Left hindlimb (tissue), 1 donor: ENCODE measurements at places on chromosomes 5 and 9.

GRCh38 chr9:134593286-134594077 lies 48.1 kb upstream of the COL5A1 start:
- DNase-seq: peak; percentile 40

DNA sequence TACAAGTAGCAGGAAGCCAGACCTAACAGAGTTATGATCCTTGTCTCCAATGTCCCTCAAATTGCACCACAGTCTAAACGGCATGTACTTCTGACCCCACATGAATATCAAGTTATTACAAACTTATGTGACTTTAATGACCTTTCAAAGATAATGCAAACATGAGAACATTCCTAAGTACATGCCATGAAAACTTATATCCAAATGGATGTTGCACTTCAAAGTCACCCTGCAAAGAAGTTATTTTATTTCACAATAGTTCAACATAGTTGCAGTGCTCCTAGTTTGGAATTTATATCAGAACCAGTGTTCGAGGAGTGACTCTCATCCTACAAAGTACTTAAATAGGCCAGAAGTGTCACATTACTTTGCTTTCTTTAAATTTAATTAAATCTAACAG lies 41.2 kb upstream of the ITGA1 start:
- DNase-seq: no peak

- DNase-seq: no peak
These were observed 32.8 kb upstream of the POMT1 start for GRCh38 chr9:131469951-131470350.

- peak; percentile 52 for DNase-seq
These were observed 791.2 kb downstream of the MAT2B start for GRCh38 chr5:164296603-164297080.

- peak; percentile 65 for DNase-seq
These were observed 254.6 kb downstream of the AOPEP start for GRCh38 chr9:94980947-94981722.

GRCh38 chr5:62206150-62206829 lies 99.7 kb upstream of the KIF2A start:
- DNase-seq: no peak

DNA sequence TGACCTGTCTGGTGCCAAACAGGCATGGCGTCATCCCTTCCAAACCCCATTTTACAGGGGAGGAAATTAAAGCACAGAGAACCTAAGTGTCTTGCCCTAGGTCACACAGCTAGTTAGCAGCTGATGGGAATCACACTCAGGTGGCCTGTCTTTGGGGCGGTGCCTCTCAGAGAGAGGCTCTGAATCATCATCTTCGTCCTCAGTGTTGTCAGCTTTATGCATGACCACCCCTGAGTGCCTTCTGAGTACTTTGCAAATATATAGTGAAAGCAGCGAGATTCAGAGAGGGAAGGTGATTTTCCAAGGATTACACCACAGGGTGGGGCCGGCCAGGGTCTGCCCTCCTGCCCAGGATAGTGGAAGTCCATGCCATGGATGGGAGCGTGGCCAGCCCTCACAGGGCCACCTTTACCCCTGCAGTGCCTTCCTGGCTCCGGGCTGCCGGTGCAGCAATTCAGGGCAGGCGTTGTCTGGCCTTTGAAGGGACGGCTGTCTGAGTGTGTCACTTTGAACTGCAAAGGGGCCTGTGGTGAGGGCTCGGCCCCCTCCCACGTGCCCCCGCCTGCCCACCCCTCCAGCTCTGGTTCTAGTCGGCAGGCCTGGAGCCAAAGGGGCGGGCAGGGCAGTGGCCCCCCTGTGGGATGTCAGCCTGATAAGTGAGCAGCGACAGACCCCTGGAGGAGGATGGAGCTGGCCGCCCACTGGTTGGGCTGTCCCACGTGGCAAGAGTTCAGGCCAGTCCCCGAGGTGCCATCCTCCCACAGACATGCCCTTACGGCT lies 16.9 kb downstream of the LMX1B start:
- DNase-seq: no peak

DNA sequence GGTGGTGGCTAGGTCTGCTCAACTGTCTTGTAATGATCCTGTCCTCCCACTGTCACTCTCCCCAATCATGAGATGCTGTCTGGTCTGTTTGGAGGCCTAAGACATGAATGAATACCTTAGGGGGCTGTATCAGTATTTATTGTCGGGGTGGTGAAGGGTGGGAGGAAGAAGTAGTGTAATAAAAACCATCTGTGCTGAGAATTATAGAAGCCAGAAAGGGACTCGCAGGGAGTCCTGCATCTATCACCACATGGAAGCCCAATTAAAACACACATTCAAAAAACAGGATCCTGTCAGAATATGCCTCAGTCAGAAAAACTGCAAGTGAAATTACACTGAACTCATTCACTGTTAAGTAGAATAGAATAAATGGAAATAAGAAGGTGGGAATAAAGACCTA lies 1134.3 kb upstream of the C9orf72 start:
- no peak for DNase-seq

- DNase-seq: peak; percentile 84
These were observed 9.4 kb upstream of the LMX1B start for GRCh38 chr9:126604059-126605055.

- DNase-seq: no peak
These were observed 167.9 kb upstream of the TNC start for GRCh38 chr9:115285836-115286235.

- DNase-seq: no peak
These were observed 393.5 kb downstream of the DMAC1 start for GRCh38 chr9:7405924-7406604.

- DNase-seq: no peak
These were observed 5.8 kb downstream of the FPGS start for GRCh38 chr9:127808347-127809001.

- no peak for DNase-seq
These were observed 123.3 kb upstream of the SLC12A2 start for GRCh38 chr5:127960270-127960691.

- no peak for DNase-seq
These were observed 293.1 kb downstream of the ZSWIM6 start for GRCh38 chr5:61625137-61625561.

DNA sequence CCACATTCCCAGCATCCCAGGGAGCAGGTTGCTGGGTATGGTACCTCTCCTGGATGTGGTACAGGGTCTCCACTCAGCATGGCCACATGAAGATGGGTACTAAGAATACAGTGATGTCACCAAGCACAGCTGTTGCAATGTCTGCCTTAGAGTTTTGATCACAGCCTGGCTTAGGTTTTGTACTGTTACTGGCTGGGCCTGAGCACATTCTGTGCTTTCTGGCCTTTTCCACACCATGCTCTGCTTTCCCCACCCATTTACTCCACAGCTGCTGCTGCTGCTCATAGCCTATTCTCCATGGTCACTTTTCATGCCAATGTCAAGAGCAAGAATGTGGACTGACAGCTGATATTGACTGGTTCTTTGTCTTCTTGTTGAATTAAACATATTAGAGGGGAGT lies 481.9 kb downstream of the ARHGEF28 start:
- DNase-seq: peak; percentile 60

- DNase-seq: no peak
These were observed 26.2 kb downstream of the CARNMT1 start for GRCh38 chr9:75001719-75002421.

GRCh38 chr5:164119806-164120447 lies 614.5 kb downstream of the MAT2B start:
- DNase-seq: peak; percentile 29

- DNase-seq: no peak
These were observed 170.5 kb downstream of the NDUFS4 start for GRCh38 chr5:53730943-53731342.

DNA sequence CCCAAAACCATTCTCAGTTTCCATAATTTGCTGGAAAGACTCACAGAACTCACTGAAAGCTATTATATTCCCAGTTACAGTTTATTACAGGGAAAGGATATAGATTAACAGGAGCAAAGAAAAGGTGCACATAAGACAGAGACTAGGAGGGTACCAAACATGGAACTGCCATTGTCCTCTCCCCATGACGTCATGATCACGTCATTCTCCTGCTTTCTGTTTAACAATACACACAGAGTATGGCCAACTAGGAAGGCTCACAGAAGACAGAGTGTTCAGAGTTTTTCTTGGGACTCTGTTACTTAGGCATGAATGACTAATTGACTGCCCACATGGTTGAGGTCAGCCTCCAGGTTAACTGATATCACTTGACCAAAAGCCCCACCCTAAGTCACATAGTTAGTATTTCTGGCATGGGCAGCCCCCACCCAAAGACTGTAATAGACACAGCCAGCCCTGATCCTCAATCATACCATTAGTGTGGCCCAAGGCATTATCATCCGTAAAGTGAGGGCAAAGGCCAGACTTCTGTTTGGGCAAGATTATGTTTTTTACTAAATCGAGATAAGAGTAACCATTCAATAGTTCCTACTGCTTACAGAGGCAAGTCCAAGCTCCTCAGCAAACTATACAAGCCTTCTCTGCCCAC lies 353.5 kb upstream of the POU5F2 start:
- DNase-seq: no peak

DNA sequence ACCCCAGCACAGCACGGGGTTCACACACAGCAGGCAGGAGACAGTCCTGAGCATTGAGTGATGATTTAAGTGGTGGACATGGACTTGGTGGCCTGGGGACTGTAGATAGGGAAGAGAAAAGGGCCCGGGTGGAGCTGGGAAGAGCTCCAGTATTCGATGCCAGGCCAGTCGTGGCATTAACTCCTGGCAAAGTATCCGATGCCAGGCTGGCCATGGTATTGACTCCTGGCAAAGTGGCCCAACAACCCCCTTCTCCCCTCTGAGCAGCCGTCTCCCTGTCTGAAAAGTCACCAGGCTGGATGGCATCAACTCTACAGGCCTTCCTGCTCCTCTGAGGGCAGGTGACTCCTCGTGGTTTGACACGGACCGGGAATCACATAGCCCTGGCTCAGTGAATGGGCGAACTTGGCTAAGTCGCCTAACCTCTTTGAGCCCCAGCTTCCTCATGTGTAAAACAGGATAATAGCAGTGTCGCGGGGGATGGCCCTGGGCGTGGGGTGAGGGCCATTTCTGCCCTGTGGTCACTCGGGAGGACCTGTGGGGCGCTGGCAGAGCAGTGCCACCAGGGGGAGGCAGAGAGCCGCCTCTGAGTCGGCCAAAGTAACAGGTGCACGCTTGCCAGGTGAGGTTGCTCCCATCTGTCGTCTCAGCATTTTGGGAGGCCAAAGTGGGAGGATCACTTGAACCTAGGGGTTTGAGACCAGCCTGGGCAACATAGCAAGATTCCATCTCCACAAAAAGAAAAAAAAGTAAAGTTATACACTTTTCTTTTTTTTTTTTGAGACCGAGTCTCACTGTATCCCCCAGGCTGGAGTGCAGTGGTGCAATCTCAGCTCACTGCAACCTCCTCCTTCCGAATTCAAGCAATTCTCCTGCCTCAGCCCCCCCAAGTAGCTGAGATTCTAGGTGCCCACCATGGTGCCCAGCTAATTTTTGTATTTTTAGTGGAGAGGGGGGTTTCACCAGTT lies 5.7 kb upstream of the SEC16A start:
- DNase-seq: no peak

DNA sequence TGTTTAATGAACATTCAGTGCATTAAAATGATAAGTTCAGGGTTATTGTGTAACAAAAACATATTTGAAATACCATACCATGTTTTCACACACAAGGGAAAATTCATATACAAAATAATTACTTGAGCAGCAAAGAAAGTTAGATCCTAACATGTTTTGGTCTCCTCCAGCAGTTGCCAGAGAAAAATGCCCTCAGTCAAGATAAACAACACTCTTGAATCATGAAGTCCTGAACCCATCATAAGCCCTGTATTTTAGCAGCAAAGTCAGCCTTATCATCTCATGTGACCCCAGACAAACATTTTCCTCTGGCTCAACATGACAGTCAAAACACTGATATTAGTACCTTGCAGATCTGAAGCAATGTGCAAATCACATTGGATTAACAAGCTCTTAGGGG lies 1541.1 kb upstream of the WWC1 start:
- no peak for DNase-seq

DNA sequence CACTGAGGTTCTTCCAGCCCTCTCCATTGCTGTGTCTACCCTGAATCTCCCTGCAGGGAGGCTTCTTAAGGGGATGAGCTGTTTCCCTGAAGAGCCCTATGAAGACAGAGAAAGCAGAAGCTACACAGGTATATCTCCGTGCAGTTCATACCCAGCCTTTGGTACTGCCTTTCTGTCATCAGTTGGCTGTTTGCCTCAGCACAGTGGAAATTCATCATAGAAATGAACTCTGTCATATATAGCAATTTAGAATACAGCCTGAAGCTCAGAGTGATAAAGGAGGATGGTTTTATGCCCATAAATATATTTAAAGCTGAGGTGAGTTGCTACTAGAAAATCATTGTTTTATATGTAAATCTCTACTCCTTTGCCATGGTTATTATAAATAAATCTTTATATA lies 42.6 kb upstream of the KCNN2 start:
- no peak for DNase-seq

GRCh38 chr9:125133403-125134329 lies 9.7 kb downstream of the SCAI start:
- DNase-seq: no peak

GRCh38 chr9:107438211-107439031 lies 51.1 kb downstream of the KLF4 start:
- DNase-seq: no peak

DNA sequence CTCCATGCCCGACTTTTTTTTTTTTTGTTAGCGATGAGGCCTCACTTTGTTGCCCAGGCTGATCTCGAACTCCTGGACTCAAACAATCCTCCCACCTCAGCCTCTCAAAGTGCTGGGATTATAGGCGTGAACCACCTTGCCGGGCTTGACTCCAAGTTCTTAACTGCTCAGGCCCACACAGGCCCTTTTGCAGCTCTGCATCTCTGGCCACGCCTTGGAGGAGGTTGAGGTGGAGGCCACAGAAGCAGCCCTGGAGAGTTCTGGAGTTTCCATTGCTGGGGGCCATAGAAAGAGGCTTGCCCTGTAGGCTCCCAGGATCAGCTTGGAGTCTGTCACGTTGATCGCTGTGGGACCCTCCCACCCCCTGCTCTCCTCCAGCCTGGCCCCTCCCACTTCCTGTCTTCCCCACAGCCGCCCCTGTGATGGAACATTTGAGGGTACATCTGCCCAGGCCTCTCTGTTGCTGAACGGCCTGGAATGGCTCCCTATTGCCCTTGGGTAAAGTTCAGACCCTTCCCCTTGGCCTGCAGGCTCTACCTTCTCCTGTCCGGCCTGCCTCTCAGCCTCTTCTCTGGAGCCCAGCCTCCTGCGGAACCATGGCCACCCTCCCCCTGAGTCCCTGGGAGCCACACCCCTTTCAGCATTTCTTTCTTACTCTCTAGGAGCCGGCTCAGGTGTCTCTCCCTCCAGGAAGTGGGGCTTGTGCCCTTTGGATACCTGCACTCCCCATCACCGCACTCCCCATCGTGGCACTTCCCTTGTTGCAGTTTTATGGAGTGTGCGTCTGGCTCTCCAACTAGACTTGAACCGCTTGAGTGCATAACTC lies 30.4 kb upstream of the IER5L start:
- no peak for DNase-seq

- peak; percentile 86 for DNase-seq
These were observed at the start of gene TMEM38B for GRCh38 chr9:105694190-105694847. Gene TMEM38B, plus strand, starts transcription at chr9:105694541. Its CDS starts 120 bp downstream, at chr9:105694661.
